ENCODE measurements at places on chromosomes 5 and 9.

GRCh38 chr5:1251678-1252580, 26.7 kb downstream of the SLC6A18 start:
- no peak for DNase-seq

- DNase-seq = no peak
Measured at GRCh38 chr5:5199495-5199894, 59.4 kb downstream of the ADAMTS16 start.

DNA sequence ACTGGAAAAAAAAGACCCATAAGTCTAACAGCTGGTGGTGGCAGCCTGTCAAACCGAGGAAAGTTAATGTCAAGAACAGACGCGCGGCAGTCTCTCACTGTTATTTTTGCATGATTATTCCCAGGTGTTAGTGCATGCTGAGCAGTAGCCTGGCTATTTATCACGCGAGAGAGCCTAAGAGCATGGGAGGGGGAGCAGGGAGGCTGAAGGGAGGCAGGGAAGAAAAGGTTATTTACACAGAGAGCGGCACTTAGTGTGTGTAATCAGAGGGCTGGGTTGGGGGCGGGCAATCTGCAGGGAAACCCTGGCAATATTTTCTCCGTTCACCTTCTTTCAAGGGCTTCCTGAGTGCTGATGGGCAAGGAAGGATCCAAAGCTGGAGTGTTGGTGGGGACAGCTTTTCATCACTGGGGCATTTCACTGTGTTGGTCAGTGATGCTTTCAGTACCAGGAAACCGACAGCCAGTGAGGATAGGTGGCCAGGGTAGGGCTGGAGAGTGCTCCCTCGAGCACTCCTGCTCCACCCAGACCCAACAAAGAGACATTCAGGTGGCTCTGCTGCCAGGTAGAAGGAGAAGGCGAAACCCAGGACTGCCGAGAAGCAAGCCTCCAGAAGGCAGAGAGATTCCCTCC, 39.6 kb downstream of the ZNF608 start:
- DNase-seq = no peak

- DNase-seq = no peak
Measured at GRCh38 chr5:102418531-102418930, 80.3 kb downstream of the SLCO6A1 start.

- no peak for DNase-seq
Measured at GRCh38 chr5:36209664-36210063, 32.1 kb downstream of the NADK2 start.

- no peak for DNase-seq
Measured at GRCh38 chr5:168611165-168611564, 32.0 kb upstream of the PANK3 start.

DNA sequence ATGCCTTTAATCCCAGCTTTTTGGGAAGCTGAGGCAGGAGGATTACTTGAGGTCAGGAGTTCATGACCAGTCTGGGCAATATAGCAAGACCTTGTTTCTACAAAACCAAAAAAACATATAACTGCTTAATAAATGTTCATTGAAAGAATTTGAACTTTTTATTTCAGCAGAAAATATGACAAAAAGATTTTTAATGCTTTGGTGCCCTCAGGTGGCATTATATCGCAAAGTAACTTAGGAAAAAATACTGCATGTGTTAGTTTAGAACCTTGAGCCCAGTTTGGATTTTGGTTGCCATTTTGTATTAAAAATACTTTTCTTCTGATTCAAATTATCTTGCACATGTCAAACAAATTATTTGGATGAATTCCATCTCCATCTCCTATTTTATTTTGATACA, 103.2 kb downstream of the GPBP1 start:
- no peak for DNase-seq

DNA sequence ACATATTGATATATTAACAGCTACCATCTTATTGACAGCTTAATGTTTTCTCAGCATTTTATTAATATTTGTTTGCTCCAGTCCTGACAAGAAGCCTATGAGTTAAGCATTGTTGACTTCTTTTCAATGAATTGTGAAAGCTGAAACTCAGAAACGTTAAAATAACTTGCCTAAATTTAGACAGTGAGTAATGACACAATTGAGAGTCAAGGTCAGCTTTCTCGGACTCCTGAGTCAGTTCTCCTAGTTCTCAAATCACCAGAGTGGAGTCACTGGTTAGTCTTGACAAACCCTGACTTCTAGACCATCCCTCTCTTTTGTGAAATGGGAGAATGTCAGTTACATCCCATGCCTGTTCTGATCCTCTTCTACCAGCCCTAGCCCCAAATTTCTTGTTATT, 222.7 kb upstream of the ACO1 start:
- DNase-seq = no peak

- no peak for DNase-seq
Measured at GRCh38 chr5:151675611-151676313, 11.0 kb downstream of the SPARC start.

DNA sequence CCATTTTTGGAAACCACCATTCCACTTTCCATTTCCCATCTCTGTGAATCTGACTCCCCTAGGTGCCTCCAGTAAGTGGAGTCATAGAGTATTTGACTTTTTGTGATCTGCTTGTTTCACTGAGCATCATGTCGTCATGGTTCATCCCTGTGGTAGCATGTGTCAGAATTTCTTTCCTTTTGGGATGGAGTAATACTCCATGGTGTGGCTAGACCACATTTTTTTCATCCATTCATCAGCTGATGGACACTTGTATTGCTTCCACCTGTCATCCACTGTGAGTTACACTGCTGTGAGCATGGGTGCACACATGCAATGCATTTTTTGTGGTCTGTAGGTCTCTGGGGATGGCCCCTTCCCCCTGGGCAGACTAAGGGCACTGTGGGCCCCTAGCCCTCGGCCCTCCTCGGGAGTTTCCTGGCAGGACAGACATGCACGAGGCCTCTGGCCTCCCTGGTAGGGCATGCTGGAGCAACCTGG, 115.9 kb downstream of the GADD45G start:
- DNase-seq = no peak

DNA sequence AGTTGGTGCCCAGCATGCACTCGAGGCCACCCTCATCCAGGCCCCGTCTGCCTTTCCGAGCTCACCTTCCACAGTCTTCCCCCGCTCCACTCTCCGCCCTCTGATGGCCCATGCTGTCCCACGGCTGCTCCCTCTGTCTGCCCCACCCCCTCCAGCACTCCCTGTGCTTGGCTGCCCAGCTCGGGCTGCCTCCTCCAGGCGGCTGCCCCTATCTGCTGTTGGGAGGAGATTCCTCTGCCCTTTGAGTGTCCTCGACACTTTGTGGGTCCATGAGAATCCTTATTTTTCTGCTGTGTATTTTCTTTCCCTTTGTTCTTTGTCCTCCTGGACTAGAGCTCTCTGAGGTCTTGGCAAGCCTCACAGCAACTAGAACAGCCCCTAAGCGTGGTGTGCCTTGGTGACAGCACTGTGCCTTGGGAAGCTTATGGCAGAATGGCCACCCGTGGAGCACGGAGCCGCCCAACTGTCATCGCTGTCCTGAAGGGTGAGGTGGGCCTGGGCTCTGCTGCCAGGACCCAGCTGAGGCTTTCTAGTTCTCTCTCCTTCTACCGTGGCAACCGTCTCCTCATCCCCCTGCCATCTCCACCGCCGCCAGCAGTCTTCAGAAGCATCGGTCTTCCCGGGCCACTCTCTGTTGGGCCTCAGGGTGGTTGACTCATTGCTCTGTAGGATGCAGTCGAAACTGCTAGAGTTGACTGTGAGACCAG, 5.2 kb downstream of the NTMT1 start:
- no peak for DNase-seq

- DNase-seq = no peak
Measured at GRCh38 chr5:123647066-123647465, 135.1 kb downstream of the CSNK1G3 start.

- DNase-seq = no peak
Measured at GRCh38 chr9:121319383-121319780, 50.7 kb downstream of the STOM start.

DNA sequence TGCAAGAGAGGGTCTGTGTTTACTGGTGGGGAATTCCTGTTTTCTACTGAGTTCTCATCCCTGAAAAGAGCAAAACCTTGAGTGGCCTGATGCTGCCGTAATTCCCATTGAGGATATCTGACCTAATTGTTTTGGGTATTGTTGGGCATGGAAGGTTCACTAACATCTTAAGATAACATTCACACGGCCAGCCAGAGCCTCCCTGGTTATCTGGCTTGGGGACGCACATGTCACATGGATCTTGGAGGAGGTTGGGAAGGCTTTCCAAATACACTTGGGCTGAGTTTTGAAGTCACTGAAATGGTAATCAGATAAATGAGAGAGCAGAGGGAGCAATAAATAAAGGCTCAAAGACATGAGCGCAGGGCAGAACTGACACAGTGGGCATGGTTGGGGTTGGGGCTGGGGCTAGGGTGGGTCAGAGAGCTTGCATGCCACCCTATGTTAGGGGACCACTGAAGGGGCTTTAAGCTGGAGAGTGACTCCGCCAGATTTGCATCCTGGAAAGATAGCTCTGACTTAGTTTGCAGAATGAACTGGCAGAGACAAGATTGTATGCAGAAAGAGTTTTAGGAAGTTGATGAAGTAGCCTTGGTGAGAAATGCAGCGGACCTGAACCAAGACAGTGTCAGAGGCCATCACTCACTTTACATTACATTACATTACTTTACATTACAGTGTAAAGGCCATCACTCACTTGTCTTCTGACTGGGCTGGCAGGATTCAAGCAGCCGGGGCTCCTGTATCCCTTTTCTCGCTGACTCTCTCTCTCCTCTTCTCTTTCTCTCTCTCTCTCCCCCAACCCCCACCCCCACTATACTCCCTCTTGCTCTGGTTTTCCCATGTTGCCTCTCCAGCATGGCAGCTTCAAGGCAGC, 24.2 kb downstream of the SLC1A1 start:
- DNase-seq = no peak

- DNase-seq = no peak
Measured at GRCh38 chr5:153780876-153781705, 257.6 kb downstream of the FAM114A2 start.

- no peak for DNase-seq
Measured at GRCh38 chr9:26308328-26308727, 584.3 kb downstream of the CAAP1 start.

DNA sequence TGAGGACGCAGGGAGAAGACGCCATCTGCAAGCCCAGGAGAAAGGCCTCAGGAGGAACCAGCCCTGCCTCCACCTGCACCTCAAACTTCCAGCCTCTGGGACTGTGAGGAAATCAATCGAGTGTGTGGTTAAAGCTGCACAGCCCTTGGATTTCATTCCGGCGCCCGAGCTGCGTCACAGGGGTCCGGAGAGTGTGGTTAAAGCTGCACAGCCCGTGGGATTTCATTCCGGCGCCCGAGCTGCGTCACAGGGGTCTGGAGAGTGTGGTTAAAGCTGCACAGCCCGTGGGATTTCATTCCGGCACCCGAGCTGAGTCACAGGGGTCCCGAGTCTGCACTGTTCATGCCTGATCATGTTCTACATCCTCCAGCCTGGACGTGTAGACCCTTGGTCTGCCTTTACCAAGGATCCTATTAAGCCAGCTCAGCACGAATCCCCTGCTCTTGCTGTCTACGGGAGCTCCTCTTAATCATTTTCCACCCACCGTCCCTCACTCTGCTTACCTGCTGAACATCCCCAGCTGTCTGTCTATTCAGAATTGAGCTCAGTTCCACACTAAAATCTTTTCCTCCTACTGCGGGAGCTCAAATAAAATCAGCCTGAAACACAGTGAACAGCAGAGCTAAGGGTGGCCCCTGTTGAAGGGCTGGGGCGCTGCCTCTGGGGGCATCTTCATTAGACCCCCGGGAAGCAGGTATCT, 73.0 kb upstream of the OLFM1 start:
- no peak for DNase-seq

- no peak for DNase-seq
Measured at GRCh38 chr9:98809311-98810101, 2.0 kb downstream of the GALNT12 start.

- DNase-seq = no peak
Measured at GRCh38 chr5:112581811-112582320, 155.8 kb upstream of the APC start.

DNA sequence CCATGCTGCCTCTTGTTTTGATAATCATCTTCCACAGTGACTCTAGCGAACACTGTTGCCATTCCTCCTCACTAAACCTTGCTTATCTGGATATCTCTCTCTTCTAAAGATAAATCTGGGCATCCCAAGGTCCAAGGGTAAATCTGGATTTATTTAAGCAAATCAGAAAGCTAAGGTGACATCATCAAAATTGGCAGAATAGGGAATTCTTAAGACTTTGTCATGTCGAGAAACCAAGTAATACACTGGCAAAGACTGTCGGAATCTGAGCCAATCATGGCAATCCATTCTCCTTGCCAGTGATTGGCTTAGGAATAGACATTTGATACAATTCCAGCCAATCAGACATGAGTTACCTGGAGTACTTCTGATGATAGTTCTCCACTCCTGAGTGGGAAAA, 362.7 kb upstream of the PTGER4 start:
- no peak for DNase-seq

GRCh38 chr9:6467006-6467625, 54.1 kb downstream of the UHRF2 start:
- no peak for DNase-seq

GRCh38 chr5:82901281-82901888, 175.8 kb downstream of the TMEM167A start:
- DNase-seq = no peak

DNA sequence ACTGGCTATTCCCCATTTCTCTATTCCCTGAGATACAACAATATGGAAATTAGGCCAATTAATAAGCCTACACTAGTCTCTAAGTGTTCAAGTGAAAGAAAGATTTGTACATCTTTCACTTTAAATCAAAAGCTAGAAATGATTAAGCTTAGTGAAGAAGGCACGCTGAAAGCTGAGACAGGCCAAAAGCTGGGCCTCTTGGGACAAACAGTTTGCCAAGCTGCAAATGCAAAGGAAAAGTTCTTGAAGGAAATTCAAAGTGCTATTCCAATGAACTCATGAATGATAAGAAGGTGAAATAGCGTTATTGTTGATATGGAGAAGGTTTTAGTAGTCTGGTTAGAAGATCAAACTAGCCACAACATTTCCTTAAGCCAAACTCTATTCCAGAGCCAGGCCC, 256.2 kb downstream of the ZSWIM6 start:
- no peak for DNase-seq

DNA sequence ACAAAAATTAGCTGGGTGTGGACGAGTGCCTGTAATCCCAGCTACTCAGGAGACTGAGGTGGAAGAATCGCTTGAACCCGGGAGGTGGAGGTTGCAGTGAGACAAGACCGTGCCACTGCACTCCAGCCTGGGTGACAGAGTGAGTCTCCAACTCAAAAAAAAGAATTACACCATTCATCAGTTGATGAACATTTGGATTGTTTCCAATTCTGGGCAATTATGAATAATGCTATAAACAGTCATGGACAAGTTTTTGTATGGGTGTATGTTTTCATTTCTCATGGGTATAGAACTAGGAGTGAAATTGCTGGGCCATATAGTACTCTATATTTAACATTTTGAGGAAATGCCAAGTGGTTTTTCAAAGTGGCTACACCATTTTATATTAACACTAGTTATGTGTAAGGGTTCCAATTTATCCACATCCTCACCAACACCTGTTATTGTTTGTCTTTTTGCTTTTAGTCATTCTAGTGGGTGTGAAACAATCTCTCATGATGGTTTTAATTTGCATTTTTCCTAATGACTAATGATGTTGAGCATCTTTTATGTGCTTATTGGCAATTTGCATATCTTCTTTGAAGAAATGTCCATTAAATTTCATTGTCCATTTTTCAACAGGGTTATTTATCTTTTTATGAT, 9.0 kb upstream of the CCDC125 start:
- DNase-seq = no peak

- no peak for DNase-seq
Measured at GRCh38 chr5:123937230-123937629, 425.3 kb downstream of the CSNK1G3 start.

- no peak for DNase-seq
Measured at GRCh38 chr5:8685704-8686103, 816.8 kb downstream of the MTRR start.

Measured in CD4-positive, alpha-beta T cell treated with Interleukin-15 for 1 hour (primary cell).